ENCODE measurements at places on chromosomes 13 and 19.

GRCh38 chr13:46172531-46172991, 9.4 kb downstream of the LCP1 start:
- DNase-seq: peak; percentile 82

DNA sequence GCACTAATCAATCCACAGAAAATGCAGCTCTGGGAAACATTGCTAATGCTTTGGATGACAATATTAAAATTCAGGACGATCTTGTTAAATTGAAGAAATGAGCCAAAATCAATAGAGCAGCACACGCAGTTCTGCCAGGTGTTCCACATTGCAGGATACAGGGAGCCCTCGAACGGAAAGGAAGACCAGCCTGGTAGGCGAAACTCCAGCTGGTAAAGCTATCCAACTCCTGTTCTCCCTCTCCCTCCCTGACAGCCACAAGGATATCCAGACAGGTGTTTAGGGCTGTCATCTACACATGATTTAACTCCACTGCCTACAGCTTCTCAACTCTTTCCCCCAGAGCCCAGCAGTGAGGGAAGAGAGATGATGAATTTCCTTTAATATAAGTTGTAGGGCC, 67.7 kb downstream of the EPSTI1 start:
- DNase-seq: no peak

DNA sequence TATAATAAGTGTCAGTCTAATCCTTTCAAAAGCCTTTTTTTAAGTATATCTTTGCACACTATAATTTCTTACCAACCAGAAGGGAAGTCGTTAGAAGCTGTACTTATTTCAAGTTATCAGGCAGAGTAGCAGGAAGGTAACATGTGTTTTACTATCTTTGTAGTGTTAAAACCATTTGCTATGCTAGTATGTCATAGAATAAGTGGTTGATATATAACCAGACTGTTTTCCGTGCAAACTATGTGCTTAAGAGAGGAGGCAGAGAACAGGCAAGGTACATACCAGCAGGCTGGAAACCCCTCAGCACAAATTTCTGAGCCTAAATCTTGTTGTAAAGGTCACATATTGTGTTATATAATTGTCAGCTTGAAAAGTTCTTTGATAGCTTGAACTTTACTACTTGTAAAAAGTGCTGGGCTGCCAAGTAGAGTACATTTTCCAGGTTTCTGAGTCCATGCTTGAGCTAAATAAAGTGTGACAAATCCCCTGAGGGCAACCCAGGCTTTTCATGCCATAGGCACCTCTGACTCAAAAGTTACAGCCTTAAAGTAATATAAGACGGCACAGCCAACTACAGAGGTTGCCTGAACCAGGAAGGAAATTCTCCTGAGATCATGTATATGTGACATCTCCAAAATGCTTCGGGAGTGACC, 1297.4 kb downstream of the PCDH9 start:
- DNase-seq: no peak

DNA sequence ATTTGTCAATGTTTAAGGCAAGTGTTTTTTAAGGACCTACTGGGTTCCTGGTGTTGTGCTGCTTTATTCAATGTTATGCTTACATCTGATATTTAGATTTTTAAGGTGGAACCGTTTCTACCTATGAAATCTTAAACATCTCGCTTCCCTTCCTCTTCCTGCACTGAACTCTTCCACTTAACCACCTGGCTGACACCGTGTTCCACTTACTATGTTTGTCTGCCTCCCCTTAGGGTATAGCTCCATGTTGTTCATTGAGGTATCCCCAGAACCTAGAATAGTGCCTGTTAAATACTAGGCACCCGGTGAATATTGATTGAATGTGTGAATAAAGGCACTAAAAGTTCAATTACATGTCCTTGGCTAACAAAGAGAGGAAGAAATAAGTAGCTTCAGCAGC, 104.9 kb downstream of the RNF17 start:
- no peak for DNase-seq

DNA sequence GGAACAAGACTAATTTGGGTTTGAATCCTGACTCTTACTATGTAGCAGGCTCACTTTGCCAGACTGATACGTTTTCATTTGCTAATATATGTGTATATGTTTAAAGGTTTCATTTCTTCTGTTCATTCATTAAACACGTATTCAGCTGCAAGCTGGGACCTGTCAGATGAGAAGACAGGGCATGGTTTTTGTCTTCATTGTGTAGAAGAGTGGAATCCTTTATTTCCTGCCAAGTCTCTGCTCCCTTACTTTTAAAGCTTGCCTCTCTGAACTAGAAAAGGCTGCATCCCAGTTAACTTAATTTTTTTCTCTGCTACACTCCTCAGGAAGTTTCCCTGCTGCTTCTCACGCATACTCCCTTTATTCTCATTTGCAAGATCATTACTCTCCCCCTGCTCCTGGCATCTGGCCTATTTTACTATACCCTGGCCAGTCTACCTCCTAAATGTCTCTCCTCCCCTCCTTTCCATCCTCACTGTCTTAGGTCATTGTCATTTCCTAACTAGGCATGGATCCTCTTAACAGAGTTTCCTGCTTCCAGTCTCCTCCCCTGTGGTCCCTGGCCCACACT, 141.0 kb upstream of the TMTC4 start:
- no peak for DNase-seq

DNA sequence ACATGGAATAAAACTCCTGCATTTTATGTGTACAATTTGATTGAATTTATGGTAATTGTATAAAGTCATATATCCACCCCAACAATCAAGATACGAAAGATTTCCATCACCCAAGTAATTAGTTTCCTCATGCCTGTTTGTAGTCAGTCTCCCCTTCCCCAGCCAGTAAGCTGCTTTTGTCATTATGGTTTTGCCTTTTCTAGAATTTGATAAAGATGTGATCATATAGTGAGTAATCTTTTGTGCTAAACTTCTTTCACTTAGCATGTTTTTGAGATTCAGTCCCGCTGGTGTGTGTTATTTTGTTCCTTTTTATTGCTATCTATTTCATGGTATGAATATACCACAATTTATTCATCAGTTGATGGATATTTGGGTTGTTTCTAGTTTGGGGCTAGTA, 16.0 kb downstream of the ITM2B start:
- no peak for DNase-seq

GRCh38 chr13:91361755-91362271, 14.3 kb downstream of the MIR17HG start:
- DNase-seq: no peak

- no peak for DNase-seq
These were observed 1.1 kb downstream of the KIR3DL3 start for GRCh38 chr19:54725321-54725720.

GRCh38 chr13:71090990-71091389, 776.0 kb downstream of the DACH1 start:
- DNase-seq: no peak

DNA sequence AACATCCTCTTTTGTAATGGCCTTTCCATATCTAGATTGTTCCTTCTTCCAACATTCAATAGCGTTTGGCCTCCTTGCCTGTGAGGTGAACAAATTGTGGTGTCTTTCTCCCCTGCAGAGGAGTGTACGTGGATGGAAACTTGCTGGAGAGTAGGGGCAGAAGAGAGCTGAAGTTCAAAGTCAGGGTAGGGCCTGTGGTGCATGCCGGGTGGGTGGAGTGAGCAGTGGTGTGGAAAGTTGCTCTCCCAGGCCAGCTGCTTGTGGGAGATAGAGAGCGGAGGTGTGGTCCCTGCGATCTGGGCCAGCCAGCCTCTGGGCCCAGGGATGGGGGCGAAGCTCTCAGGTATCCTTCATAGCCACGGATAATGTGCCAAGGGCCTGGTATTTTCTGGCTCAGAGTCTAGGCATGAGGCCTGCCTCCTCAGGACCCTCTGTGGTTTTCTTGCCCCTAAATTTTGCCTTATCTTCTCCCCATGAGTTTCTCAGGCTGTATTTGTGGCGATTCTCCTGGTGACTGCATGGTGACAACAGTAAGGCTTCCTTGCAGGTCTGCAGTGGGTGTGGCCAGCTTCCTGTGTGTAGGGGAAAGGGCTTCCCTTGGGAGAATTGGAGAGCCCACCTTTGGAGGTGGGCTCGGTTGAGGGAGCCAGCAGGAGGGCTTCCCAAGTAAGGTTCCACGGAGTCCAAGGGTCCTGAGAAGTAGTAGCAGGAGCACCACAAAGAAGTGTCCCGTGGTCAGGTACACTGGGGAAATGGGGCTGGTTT, 6.7 kb downstream of the RGCC start:
- DNase-seq: peak; percentile 45

DNA sequence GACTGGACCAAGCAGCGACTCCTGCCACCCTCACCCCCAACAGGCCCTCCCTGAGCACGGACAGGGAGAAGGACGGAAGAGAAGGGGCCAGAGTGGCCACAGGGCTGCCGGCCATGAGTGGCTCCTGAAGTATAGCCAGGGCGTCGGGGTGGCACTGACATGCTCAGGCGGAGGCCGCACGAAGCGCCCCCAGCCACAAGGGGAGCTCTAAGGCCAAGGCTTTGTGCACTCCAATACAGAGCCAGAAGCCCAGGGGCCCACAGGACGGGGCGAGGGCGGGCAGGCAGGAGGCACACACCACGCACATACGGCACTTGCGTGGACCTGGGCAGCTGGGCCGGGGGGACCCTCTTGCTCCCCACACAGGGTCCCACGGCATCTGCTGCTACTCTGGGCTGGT, 52.0 kb downstream of the KLF2 start:
- peak; percentile 55 for DNase-seq

DNA sequence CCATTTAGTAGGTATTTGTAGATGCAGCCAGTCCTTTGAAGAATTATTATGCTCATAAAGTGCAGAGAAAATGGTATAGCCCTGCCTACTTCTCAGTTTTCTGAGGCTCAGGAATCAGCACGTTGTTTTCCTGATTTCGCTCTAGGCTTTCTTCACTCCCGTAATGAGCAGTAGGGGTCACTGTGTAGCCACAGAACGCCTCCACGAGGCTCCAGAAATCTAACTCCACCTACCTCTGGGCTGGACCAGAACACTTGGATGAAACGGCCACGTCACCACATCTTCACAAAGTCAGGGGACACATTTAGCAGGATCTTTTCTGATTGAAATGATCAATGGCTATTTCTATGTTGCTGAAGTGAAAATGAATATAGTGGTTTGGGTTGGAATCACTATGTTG, 49.8 kb upstream of the GTF3A start:
- peak; percentile 88 for DNase-seq

- DNase-seq: no peak
These were observed 28.8 kb upstream of the OXGR1 start for GRCh38 chr13:97023117-97023516.

GRCh38 chr13:27820524-27821482, 28.5 kb downstream of the GSX1 start:
- no peak for DNase-seq

DNA sequence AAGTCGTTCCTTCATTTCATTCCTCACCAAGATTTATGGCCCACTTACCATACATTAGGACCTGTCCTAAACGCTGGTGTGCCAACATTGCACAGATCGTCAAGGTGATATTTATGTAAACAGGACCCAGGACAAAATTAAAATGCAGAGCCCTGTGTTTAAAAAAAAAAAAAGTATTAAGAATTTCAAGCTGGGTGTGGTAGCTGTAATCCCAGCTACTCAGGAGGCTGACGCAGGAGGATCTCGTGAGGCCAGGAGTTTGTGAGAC, 6.5 kb upstream of the ZNF444 start:
- no peak for DNase-seq

DNA sequence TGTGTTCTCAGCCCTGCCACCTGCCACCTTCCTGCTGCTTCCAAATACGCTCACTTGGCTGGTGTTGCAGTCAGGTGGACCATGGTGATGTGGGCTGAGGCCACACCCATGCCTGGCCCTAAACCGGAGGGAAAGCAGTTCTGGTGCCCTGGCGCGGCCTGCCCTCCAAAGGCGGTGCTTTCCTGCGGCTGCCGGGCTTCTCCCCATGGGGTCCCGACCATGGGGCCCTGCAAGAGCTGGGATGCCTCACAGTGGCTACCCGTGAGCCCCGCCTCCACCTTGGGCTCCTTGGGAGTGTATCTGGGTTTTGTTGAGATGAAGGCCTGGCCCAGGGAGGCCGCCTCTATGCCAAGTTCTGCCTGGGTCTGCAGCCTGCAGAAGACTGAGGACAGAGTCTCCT, 73.7 kb downstream of the ERICH6B start:
- DNase-seq: no peak

GRCh38 chr13:102367836-102368235, 34.0 kb downstream of the FGF14 start:
- no peak for DNase-seq

DNA sequence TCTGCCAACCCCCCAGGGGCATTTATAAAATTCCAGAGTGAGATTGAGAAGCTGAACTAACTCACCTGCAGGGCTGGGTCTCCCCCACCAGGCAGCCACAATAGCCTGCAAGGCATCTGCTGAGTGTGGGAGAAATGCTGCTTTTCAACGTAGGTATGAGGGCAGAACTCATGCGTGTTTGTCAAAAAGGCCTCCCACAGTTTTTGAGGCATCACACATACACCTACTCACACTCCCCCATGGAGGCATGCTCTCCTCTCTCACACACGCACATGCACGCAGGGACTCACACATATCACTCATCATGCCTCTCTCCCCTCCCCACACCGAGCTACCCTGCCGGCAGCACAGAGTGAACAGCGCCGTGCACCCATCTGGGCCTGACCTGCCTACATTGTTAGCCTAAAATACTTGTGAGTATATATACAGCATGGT, 390.5 kb downstream of the FGF9 start:
- DNase-seq: no peak

GRCh38 chr19:41597600-41598041, 21.7 kb downstream of the CEACAM21 start:
- DNase-seq: peak; percentile 88

GRCh38 chr19:43489310-43489709, 15.2 kb downstream of the PHLDB3 start:
- DNase-seq: peak; percentile 80

DNA sequence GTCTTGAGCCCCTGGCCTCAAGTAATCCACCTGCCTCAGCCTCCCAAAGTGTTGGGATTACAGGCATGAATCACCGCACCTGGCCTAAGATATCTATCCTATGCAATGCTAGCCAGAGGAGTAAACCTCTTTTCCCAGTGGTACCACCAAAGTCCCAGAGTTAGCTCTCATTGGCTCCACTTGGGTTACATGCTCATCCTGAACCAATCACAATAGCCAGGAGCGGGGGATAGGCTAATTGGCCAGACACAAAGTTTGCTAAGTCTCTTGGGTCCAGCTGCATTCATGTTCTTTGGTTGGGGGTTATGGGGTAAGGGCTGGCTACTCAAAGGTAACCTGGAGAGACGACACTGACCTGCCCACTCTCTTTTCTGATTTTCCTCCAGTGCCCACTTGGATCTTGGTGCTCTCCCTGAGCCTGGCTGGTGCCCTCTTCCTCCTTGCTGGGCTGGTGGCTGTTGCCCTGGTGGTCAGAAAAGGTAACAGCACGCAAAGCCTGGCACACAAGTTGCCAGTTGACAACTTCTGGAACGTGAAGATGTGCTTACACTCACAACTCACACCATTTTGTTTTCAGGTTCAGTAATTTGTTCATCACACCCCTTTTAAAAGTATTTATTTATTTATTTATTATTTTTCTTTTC, 7.8 kb downstream of the C19orf38 start:
- DNase-seq: no peak

- no peak for DNase-seq
These were observed 3.2 kb upstream of the MYCBP2 start for GRCh38 chr13:77329911-77330584.
